Suprapubic skin (tissue), 4 donors: ENCODE measurements at places on chromosomes 7 and 10.
A peak's percentile ranks its signal among the peaks of the same experiment; 100 is the strongest.

DNA sequence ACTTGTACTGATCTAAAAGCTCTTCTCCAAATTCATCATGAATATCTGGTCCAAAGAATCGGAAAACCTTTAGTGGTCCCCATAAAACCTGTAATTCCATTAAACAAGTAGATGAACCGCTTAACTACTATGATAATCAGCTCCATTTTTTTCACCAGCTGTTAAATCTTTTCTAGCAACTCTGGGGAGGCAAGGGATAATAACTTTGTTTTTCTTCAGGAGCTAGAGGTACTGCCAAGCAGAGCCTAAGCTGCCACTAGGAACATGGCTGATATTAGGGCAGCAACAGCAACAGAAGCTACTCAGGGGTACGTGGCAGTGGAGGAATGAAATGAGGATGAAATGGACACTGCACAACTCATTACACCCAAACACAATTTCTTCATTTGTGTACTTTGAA is 138.0 kb downstream of the SRPK2 start:
- no peak for DNase-seq

- no peak for DNase-seq
Measured at GRCh38 chr10:132526676-132527075, 10.9 kb upstream of the INPP5A start.

DNA sequence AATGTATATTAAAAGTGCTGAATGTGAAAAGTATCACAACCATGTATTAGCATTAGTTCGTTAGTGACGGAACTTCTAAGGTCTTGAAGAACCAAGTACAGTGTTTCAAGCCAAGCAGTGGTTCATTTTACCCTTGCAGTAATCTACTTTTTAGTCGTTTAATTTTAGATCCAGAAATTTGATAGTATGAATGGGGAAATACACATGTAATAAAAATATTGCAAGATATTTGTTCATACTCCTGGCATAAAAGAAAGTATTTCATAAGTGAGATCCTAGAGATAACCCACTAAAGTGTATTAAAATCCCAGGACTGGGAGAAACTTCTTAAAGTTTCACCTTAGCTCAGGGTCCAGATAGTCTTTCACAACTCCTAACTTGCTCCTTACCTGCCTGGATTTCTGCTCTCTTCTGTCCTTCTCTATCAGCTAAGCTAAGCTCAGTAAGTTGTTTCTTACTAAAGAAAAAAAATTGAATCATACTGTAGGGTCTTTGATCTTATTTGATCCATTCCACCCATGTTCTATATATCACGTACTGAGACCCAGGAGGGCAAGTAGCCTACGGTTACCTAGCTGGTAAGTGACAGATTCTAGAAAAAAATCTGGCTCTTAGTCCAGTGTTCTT is 1.5 kb downstream of the BCAP29 start:
- DNase-seq: no peak

- DNase-seq: no peak
Measured at GRCh38 chr10:123669886-123670285, 3.7 kb downstream of the GPR26 start.

GRCh38 chr10:86801995-86802394 is 45.6 kb downstream of the BMPR1A start:
- no peak for DNase-seq

- DNase-seq: no peak
Measured at GRCh38 chr10:14812271-14812670, 25.6 kb downstream of the CDNF start.

- no peak for DNase-seq
Measured at GRCh38 chr10:29142516-29143314, 146.2 kb upstream of the LYZL1 start.

DNA sequence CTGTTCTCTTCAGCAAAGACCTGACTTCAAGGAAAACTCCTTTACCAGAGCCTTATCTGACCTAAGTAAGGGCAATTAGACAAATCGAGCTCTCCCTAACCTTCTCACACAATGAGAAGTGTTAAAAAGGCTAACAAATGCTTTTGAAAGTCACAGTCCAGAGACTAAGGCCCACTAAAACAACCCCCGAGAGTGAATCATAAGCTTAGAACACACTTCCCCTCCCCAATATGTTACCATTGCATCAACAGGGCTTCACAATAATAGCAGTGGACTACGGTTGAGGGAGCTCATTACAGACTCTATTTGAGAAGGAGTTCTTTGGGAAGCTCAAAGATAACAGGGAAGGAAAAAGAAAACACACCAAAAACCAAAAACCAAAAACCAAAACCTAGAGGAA is 28.6 kb upstream of the ZEB1 start:
- DNase-seq: no peak

DNA sequence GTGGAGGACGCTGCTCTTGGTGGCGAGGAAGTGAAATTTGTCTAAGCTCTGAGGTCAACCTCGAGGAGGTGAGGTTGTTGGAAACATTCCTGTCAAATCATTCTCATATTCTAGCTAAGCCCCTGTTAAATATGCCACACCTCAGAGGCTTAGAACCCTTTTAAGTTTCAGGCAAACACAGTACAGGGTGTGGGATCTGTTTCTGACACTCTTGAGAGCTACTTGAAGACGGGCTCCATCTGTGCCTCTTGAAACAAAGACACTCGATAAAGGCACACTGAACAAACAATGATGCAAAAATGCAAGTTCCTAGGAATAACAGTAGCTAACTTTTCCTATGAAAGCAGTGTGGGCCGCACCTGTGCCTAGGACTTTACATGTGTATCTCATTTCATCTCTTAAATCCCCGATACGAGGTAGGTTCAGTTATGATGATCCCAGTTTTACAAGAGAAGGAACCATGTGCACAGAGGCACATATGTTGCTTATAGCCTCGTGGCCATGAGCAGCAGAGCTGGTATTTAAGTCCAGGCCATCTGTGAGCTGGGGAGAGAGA is 299.2 kb downstream of the CCDC3 start:
- no peak for DNase-seq

GRCh38 chr7:119482209-119482608 is 790.8 kb upstream of the KCND2 start:
- DNase-seq: no peak

DNA sequence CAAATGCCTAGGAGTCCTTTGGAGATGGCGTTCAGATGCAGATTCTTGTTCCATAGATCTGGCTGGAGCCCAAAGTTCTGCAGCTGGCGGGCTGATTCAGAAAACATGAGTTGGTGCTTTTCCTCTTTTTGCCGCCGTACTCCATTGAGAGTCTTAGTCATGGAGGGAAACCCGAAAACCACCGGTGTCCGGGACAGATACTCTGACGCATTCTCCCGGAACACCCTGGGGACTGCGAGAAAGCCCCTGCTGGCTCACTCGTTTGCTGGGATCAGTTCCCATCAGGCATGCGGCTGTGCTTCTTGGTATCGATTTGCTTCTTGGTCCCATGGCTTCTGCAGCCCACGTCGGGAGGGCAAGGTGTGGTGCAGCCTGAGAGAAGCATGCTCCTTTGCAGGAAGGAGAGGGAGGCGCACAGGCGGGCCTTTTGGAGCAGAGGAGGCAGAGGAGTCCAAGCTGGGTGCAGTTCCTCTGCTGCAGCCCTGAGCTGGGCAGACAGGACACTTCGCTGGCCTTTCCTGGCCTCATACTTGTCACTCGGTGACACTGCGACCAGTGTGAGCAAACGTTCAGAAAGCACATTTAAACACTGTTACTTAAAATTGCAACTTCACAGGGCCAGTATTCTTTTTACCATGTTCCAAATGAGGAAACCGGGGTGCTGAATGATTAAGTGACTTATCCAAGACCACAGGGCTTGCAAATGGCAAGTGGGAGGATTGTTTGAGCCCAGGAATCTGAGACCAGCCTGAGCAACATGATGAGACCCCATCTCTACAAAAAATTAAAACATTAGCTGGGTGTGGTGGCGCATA is 30.6 kb upstream of the PFKFB3 start:
- no peak for DNase-seq

GRCh38 chr7:50212666-50213621 is 91.6 kb upstream of the IKZF1 start:
- DNase-seq: no peak

GRCh38 chr7:80830010-80830409 is 88.8 kb downstream of the SEMA3C start:
- DNase-seq: no peak

- DNase-seq: no peak
Measured at GRCh38 chr7:47516386-47516785, 65.5 kb downstream of the TNS3 start.

DNA sequence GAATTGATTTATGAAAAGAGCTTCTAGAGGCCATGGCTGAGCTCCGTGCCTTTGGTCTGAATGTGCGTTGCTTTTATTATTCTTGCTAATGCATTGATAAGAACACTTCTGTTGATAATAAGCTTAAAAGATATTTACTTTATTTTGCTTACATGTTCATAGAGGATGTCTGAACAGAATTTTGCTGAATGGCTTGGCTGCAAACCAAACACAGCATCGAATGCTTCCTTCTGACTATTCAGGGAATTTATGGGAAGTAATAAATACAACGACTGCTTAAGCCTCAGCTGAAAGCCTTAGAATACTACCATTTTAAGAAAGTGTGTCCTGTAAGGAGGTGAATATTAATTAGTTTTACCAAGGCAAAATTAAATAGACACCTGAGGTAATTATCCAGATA is 643.5 kb upstream of the POT1 start:
- DNase-seq: no peak

- DNase-seq: peak; percentile 55
Measured at GRCh38 chr10:43124574-43125273, 13.5 kb upstream of the CSGALNACT2 start.

DNA sequence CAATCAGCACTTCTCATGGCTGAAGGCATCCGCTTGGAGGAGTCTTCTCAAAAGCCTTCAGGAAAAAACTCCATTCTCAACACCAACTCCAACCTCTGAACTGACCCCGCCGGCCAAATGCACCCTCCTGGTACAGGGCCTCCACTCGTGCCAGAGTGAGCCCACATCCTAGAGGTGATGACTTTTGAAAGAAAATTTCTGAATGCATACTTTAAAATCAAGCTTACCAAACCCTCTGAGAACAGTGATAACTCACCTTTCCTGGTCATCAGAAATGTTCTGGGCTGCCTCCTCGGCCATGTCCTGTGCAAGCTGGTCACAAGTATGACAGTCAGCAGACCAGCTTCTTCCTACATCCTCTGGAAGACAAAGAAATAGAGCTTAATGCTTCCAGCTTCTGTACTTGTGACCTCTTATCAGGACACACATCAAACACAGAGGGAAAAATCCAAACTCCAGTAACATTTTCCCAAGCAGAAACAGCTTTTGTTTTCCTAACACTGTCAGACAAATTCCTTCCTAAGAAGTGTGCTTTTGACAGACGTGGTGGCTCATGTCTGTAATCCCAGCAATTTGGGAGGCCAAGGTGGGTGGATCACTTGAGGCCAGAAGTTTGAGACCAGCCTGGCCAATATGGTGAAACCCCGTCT is at the start of gene PKD1L1:
TSS of gene PKD1L1 (minus strand) at position 326 of the 650 bp plus-strand sequence. CDS start at position 300, 26 bp downstream.
- no peak for DNase-seq

- DNase-seq: no peak
Measured at GRCh38 chr7:155729847-155730246, 82.4 kb downstream of the SHH start.

GRCh38 chr10:50788951-50789945 is 49.5 kb downstream of the ASAH2B start:
- no peak for DNase-seq

GRCh38 chr7:144908943-144909556 is 73.2 kb upstream of the TPK1 start:
- no peak for DNase-seq

DNA sequence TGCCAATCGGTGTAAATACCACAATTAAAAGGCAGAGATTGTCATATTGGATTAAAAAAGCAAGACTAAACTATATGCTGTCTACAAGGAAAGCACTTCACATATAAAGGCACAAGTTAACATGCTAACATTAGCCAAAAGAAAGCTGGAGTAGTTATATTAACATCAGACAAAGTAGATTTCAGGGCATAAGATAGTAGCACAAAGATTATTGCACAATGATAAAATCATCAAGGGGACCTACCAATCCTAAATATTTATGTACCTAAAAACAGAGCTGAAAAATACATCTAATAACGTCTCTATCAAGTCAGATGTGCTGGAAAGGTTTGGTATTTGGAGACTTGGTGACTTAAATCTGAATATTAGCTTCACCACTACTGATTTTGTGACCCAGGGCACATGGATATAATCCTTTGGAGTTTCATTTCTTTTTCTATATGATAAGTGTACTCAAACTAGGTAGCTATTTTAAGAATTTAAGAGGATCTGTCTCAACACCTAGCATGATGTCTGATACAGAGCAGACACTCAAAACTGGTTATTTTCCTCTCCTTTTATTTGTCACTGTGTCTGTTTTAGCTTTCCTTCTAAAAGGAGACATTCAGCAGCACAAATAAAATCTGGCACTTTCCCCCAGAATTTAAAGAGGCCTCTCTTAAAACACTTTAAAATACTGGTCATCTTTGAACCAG is 156.5 kb downstream of the DOCK4 start:
- DNase-seq: no peak

DNA sequence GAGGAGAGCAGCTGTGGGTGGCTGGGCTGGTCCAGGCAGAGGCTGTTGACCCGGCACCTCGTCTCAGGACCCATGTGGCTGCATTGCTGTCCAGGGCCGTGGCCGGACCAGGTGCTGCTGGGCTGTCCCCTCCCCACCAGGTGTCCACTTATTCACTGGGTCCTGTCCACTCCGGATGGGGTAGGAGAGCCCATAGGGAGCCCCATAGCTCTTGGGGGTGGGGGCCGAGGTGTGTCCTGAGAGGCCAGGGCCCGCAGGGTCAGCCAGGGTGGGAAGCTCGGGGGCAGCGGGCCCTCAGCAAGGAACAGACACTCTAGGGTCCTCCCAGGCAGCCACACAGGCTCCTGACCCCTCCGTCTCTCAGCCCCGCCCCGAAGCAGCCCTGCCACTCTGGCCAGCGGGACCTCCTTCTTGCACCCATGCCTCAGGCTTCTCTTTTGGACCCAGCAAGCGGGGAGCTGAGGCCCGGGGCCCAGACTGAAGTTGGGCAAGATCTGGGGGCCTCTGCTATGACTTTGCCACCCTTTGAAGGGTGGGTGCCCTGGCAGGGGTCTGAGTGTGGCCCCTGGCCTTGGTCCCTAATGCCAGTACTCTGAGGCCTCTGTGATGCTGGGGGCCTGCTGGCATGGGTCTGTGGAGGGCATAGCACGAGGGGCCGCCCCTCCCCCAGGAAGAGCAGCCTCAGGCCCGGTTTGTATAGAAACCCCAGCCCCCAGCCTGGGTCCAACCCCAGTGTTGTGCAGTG is 86.4 kb downstream of the NKX6-2 start:
- DNase-seq: peak; percentile 43

- no peak for DNase-seq
Measured at GRCh38 chr10:79429751-79430150, 15.7 kb downstream of the ZCCHC24 start.
